Glomerular endothelial cell (primary cell): ENCODE measurements at places on chromosomes 4 and X. TPM values are rescaled to one million over a fixed set of nuclear protein-coding genes. Genes with fewer than 3 reads are reported as not detected.

The WNK3 gene
- total RNA-seq, result 1.1 TPM in 2 replicates

The BOD1L1 gene
- total RNA-seq, result 23.6 and 36.6 TPM in 2 replicates

The RHOH gene
- total RNA-seq, result 0.82 TPM in 1 of 2 replicates, not detected in the other

DNA sequence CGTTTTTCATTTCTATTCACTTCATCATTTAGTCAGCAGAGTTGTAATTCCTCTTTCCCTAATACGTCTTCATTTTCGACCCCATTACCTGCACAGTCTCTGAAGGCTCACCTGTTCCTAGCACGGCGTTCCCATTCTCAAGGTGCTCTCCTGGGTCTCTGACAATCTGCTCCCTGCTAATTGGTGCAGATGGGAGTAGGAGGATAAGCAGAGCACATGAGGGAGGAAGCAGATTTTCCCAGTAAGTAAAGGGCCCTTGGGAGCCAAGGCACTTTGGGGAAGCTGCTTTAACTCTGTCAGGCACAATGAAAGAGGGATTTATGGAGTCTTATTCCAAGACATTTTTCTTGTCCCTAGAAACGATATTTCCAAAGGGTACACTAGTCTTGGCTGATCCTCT is 466.4 kb downstream of the STIM2 start:
- DNase-seq, result no peak

DNA sequence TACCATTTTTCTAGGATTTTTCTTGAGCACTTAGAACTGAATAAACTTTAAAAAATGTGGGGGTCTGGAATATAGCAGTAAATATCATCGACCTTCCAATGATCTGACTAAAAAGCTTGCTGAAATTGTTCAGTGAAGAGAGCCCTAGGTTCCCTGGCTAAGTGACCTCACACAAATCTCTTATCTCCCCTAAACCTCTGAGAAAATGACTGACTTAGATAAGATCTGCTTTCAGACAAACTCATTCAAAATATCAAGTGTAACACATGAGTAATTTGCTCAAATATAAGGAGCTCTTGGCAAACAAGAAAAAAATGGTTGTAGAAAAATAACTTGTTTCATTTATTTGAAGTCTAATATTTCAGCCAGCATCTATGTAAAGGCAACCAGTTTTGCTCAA is 441.7 kb upstream of the SLIT2 start:
- DNase-seq, result no peak

DNA sequence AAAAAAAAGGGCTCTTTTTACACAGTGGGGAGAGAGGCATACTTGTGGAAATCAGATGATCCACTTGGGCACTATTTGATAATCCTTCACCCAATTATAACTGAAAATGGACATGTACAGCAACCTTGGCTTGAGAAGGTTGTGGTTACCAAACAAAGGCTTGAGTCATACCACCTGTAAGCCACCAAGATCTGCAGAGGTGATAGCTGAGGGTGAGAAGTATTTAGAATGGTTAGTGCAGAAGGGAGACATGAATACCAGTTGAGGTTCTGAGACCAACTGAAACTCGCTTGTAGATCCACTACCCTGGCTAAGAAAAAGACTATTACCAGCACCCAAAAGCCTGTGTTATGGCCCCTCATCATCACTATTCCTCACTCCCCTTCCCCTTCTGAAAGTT is 614.0 kb downstream of the STIM2 start:
- no peak for DNase-seq

GRCh38 chr4:149311076-149311475 is 504.6 kb downstream of the IQCM start:
- no peak for DNase-seq
